ENCODE measurements at places on chromosomes 12 and 14.

DNA sequence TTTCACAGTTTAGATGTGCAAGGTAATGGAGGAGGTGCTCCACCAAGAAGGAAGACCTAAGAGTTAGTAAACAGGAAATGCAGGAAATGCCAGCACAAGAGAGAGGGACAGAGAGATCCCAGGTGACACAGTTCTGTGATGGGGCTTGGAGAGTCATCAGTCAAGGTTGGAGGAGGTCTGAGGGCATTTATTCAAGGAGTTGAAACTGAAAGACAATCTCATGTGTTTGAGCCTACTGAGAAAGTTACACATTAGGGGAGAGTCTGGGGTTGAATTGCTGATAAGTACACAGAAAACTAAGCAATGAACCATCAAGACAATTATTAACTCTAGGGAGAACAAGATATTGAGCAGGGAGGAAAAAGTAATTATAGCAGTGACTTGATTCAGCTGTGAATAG, 138.5 kb downstream of the ANO6 start:
- DNase-seq: no peak

DNA sequence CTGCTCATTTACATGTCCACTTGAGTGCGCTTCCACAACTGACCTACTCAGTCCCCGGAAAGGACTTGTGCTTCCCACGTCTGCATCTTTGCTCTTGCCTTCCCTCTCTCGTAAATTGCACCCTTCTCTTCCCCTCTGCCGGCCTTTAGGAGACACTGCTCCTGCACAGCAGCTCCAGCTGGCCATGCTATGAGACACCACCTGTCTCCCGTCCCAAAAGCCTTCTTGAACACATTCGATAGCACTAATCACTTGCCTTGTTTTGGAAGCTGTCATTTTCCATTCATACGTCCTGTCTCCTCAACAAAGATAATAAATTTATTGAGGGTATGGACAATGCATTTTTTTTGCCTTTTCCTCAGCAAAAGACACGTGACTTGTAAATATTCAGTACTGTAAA, 15.7 kb upstream of the KCNA1 start:
- no peak for DNase-seq

DNA sequence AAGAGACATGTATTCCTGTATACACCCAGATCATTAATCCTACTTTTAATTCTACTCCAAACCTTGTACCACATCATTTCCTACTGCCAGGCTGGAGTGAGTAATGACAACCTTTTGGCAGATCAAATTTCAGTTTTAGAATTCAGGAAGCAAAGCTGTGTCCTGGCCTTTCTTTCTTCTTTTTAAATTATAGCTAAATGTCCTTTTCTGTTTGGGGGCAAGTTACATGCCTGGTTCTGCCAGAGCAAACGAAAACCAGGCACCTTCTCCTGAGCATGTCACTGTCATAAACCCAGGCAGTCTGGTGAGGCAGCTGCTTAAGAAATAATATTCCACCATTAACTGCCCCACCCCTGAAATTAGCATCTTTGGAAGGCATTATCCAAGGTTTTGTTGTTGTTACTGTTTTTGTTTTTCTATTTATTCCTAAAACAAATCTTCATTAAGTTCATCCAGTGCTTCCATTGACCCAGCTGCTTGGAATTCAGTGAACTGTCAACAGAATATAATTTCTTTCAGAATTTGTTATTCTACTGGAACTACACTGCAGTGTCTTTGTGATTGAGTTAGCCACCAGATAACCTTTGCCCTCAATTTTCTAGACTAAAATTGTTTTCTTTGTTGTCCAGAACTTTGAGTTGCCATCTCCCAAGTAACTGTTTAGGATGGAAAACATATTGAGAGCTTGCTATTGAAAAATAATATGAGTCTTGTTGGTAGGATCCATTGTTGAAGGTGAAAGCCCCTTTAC, 33.2 kb downstream of the SAMD4A start:
- no peak for DNase-seq

GRCh38 chr14:51290132-51290531, 50.1 kb downstream of the TMX1 start:
- DNase-seq: no peak

- DNase-seq: no peak
Observed at GRCh38 chr12:54352891-54353874, 11.1 kb downstream of the GPR84 start.

DNA sequence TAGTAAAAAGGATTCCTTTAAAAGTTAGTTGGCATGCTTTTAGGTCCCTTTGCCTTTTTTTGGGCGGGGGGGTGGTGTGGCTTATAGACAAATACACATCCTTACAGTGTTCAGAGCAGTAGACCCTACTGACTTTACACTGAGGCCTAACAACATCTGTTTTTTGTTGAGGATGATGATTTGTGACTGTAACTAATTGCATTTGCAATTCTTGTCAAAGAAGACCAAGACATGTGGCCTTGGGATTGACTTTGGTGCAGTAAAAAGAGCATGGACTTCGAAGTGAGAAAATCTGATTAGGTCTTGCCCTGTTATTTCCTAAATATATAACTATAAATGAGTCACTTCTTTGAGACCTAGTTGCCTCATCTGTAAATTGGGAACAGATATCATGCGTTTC, 77.3 kb downstream of the TRHDE start:
- no peak for DNase-seq

- no peak for DNase-seq
Observed at GRCh38 chr12:104576187-104576778, 119.5 kb downstream of the CHST11 start.

DNA sequence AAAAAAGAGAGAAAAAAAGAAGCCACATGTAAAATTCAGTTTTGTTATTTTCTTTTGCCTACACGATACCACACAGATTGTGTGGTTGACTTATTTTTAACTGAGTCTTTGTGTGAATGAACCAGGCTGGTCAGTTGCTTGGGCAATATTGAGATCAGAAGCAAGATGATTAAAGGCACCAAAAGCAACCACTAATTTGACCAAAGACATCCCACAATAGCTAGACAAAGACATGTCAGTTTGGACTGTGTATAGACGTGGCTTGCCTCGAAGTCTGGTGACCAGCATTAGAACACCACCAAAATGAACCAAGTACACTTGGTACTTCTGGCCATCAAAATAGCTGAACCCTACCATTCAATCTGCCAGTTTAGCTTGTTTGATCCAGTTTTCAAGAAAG, 340.6 kb upstream of the TBX3 start:
- no peak for DNase-seq

- no peak for DNase-seq
Observed at GRCh38 chr14:26598672-26599131, 869 bp upstream of the NOVA1 start.

DNA sequence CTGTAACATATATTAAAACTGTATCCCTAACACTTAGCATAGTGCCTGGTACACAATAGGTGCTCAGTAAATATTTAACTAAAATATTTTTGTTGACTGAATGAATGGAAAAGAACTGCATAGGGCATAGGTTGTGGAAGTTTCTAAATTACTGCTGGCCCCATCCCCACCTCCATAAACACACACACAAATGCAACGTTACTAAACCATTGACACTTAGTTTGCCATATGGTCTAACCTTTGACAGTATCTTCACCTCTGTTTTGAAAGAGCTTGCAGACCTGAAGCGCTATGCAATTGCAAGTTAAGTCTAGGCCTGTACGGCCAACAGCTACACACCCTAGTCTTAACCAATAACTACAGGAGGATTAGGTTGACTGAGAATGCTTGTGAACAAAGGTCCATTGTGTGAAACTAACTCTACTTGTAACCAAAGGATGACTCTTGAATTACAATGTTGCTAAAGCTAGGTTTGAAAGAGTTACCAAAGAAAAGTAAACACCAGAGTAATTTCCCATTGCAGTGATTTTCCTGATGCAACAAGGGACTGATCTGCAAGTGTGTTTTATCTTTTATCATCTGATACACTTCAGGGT, 924 bp upstream of the MANSC1 start:
- no peak for DNase-seq

DNA sequence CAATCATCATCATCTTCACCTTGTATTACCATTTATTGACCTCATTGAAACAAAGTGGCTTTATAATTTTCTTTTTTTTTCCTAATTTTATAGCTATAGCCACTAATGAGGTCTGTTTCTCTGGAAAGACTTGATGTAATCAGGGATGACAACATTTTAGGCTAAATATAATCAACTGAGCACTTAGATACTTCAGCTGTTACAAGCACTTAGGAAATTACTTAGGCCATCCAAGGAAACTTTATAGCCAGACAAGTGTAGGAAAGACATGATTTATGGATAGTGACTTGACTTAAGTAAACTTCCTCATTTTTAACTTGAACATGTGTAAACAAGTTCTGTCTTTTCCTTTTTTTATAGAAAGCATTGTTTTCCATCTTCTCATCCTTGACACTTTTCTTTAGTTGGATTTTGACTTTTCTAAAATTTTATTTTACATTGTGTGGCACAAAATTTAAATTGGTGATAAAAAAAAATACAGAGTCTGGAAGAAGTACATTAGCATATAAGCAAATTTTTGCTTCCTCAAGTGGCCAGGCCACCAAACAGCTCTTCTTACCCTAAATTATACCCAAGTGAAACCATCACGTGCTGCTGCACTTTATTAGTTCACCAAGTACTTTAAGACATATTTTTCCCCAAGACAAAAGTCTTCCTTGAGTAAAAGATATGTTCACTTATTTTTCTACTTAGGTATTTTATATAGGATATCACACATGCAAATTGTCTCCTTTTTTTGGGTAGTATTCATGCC, 15.1 kb downstream of the CPNE8 start:
- no peak for DNase-seq

- no peak for DNase-seq
Observed at GRCh38 chr14:89540830-89541470, 123.9 kb upstream of the FOXN3 start.

GRCh38 chr12:48000878-48001504, 3.3 kb downstream of the COL2A1 start:
- DNase-seq: no peak

- DNase-seq: no peak
Observed at GRCh38 chr14:86450085-86450484, 920.1 kb downstream of the FLRT2 start.

GRCh38 chr12:104420868-104421267, 35.9 kb upstream of the CHST11 start:
- no peak for DNase-seq

- no peak for DNase-seq
Observed at GRCh38 chr12:113252494-113252893, 31.2 kb downstream of the TPCN1 start.

GRCh38 chr12:47417121-47417520, 288.7 kb downstream of the RPAP3 start:
- no peak for DNase-seq

DNA sequence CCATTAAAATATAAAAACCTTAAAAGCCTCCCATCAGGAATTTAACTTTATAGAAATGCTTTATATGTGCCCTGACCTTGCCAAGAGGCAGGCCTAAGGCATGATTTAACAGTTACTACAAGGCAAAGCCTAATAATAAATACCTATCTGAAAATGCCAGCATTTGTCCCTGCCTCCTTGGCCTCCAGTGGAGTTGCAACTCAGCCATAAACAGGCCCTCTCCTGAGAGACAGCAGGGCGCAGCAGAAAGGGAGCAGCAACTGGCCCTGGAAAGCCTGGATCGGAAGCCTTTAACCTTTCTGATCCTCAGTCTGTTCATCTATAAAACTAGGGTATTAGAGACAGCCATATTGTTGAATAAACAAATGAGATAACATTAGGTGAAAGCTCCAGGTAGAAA, 324.4 kb downstream of the PAWR start:
- no peak for DNase-seq

DNA sequence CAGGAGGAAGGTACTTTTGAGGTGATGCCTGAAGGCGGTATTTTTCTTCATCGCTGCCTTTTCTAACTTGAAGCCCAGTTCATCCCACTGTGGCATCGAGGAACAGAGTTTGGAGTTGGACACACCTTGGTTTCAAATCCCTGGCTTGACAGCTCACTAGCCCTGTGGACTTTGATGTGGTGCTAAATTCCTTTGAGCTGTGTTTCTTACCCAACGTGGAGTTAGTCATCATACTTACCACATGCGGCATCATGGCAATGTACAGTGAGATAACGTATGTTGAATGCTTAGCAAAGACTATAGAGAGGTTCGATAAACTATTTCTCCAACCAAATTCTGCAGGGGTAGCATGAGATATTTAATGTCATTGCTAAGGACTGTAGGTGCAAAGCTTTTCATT, 3.4 kb downstream of the PLEKHG3 start:
- no peak for DNase-seq

DNA sequence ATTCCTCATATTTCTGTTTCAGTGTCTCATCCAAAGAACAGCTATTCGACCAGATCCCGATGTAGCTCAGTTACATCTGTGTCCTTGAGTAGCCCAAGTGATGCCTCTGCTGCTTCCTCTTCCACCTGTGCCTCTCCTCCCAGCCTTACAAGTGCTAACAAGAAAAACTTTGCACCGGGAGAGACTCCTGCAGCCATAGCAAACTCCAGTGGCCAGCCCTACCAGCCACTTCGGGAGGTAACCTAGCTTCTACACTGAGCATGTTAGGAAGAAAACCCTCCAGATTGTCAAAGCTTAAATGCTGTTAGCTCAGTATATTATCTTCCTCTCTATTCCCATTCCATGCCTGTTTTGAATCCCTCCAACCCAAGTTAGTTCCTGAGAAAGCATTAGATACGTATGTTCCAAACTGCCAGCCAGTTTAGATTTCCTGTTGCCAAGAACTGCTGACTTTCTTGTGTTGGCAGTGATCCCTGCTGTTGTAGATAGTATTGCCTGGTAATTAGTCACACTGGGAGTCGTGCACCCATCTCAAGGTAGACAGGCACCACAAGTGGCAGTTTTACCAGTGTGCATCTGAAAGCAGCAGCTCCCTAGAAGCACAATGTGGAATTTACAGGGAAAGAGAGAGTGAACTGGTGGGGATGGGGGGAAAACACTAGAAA, 14.0 kb upstream of the KCNH3 start:
- no peak for DNase-seq

- peak; percentile 11 for DNase-seq
Observed at GRCh38 chr12:110661337-110661972, 27.5 kb downstream of the HVCN1 start.

DNA sequence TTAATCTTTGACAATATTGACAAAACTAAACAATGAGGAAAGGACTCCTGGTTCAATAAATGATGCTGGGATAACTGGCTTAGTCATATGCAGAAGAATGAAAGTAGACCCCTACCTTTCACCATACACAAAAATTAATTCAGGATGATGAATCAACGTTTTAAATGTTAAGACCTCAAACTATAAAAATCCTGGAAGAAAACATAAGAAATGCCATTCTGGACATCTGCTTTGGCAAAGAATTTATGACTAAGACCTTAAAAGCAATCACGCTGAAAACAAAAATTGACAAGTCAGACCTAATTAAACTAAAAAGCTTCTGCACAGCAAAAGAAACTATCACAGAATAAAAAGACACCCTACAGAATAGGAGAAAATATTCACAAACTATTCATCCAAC, 97.4 kb downstream of the LMNTD1 start:
- DNase-seq: no peak

DNA sequence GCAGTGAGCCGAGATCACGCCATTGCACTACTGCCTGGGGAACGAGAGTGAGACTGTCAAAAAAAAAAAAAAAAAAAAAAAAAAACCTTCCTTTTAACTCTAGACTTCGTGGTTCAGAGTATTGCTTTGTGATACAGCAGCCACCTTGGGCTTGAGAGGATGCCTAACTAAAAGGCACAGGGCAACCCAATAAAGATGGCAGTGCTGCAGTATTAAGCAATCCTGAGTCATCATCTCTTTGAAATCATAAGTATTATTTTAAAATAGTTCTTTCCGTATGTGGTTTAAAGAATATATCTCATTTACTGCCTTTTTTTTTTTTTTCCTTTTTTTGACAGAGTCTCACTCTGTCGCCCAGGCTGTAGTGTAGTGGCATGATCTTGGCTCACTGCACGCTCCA, 116.1 kb downstream of the PLEKHA5 start:
- no peak for DNase-seq

- no peak for DNase-seq
Observed at GRCh38 chr12:124492879-124493808, 74.3 kb downstream of the NCOR2 start.
